ENCODE measurements at places on chromosomes 3 and 15.

GRCh38 chr15:65087873-65088642 lies 11.5 kb downstream of the KBTBD13 start:
- DNase-seq = no peak

DNA sequence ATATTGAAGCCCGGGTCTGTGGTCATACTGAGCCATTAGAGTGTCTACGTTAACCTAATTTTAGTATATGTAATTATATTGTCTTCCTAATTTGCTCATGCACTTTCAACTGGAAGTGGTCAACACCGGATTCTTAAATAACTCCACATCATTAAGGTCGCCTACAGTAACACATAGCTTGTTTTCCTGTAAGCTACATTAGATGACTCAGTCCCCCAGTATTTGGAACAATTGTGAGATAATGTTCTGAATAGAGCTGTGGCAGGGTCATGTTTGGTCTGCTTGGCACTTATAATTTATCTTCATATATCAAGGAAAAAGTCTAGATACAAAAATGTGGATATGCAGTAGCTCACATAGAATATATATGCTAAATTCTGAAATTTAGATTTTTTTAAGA lies 486.2 kb downstream of the IGSF11 start:
- no peak for DNase-seq

- no peak for DNase-seq
Measured at GRCh38 chr3:53194210-53195065, 33.4 kb downstream of the PRKCD start.

GRCh38 chr3:141103503-141103902 lies 52.4 kb downstream of the SPSB4 start:
- no peak for DNase-seq

- DNase-seq = no peak
Measured at GRCh38 chr3:56254835-56255234, 213.4 kb downstream of the ERC2 start.

GRCh38 chr3:182180654-182181385 lies 469.1 kb downstream of the SOX2 start:
- no peak for DNase-seq

DNA sequence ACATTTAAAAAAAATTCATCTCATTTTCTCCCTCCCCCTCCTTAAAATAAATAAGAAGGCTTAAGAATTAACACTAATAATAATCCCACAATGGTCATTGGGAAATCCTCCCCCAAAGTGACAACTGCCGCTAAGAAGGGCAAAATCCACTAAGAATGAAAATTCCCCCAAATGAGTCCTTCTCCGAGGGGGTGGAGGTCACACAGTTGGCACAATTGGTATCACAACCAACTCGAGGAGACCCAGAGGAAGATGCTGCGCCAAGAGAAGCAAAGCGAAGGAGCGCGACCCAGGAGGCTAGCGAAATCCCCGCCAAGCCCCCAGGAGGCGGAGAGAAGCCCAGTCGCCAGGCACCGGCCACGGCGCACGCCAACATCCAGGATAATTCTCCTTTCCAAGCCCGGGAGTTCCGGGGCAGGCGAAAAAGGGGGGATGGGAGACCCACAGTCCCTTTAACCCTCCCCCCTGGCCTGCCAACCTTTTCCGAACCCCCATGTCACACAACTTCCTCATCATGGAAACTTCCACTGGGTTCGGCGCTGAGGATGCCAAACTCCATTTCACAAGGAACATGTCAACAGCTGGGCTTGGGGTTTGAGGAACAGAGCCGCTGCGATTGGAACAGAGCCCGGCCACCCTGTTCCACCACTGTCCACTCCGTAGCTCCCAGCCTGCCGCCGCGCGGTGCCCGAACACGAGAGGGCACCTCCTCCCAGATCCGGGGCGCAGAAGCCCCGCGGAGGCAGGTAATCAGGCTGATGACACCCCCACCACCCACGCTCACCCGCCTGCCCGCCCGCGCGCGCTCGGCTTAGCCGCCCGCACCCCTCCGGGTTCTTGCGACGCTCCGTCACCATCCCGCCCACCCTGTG lies 668 bp downstream of the THRB start:
- peak; percentile 16 for DNase-seq
